ENCODE measurements at places on chromosomes 11 and 22.
A peak's percentile ranks its signal among the peaks of the same experiment; 100 is the strongest.

DNA sequence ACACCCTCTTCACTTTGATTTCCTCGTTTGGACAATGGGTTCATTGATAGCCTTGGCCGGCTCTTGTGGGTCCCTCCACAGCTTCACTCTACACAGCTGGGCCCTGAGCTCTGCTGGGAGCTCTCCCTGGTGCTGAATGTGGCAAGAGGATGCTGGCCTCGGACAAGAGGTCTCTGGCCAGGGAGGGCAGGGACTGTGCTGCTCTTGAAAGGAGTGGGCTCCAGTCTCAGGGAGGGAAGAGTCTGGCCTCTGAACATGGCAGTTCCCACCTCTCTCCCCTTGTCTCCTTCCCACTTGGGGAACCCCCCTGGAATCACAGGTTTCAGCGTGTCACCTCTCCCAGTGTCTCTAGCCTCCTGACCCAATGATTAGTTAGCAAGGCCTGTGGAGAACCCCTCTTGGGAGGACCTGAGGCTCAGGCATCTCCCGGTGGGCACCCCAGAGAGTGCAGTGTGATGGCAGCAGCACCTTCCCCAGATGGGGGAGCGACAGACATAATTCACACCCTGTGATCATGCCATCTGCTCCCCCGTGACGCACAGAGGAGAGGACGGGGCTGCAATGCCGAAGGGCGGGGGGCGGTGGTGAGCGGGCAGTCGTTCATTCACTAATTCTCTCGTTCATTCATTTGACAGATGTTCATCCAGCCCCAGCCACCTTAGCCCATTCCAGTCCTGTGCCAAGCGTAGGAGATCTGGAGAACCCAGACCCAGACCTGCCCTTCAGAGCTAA lies 2.8 kb upstream of the CABP7 start:
- DNase-seq, result peak; percentile 88

- DNase-seq, result no peak
Observed at GRCh38 chr11:69615545-69616278, 25.2 kb upstream of the CCND1 start.

DNA sequence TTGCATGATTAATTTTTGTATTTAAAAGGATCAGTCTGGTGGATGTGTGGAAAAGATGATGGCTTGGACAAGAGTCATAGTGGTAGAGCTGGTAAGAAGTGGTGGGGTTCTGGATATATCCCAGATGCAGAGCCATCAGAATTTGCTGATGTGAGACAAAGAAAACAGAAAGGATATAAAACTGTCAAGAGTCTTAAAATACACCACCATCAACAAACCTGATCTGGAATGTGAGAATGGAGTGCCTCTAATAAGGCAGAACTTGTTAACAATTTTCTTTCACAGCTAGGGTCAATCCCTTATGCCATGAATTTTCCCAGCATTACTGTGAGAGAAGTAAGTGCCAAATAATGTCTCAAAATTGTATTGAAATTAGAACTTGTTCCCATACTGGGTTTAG lies 215.4 kb downstream of the METTL15 start:
- DNase-seq, result no peak

DNA sequence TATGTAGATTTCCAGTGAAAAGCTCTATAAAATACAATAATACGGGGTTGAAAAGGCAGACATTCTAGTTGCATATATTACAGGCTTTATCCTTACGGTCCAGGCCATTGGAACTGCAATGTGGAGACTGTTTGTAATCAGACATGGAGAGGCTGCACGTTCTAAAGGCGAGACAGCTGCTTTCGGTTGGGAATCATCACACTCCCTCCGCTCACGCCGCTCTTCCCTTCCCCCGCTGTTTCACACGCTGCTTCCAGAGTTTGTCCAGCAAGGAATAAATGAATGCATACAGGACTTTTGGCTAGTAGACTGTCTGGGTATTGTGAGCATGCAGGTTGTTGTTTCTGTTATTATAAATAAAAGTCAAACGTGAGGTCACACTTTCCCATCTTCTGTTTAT lies 13.5 kb upstream of the EFCAB6 start:
- DNase-seq, result no peak

DNA sequence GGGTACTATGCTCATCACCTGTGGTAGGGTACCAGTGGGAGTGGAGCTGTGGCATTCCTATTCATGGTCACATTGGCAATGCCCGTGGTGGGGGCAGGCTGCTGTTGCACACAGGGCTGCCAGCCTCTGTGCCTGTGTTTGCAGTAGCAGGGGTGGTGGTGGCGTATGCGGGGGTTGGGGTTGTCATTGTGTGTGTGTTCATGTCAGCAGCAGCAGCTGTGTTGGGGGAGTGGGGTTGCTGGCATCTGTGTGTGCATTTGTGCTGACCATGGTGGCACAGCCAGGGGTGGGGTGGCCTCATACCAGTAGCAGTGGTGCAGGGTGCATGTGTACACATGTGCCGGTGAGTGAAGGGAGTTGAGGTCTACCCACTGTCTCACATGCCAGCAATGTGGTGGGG lies 34.4 kb downstream of the TMEM225 start:
- DNase-seq, result no peak

- peak; percentile 27 for DNase-seq
Observed at GRCh38 chr22:39253435-39254070, 8.8 kb upstream of the PDGFB start.

GRCh38 chr11:70064008-70064725 lies 13.9 kb upstream of the ANO1 start:
- DNase-seq, result no peak

GRCh38 chr11:6757373-6757967 lies 14.3 kb downstream of the OR2AG2 start:
- no peak for DNase-seq

Data from NCI-H1694 treated with DMSO at 0.1 percent for 48 hours (cell line).